Bone marrow (tissue), 2 donors: ENCODE measurements at places on chromosomes 7 and 10.
A peak's percentile ranks its signal among the peaks of the same experiment; 100 is the strongest.

DNA sequence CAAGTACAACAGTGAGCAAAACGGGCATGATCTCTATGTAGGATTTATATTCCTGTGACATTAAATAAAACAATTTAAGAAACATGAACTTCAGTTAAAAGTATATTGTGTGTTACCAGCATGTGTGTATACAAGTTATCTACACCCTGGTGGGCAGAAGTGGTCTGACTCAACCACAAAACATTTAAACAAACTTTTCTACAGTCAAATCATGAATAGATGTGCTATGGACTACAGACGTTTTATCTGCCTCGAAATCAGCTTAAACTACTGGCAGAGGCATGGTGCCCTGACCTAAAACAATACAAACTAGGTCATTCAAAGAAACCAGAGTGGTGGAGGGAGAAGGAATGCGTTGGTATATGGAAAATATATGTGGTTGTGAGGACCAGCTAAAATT, 3.6 kb downstream of the ARL3 start:
- no peak for DNase-seq

GRCh38 chr7:44740055-44740454, 8.6 kb upstream of the ZMIZ2 start:
- no peak for DNase-seq

DNA sequence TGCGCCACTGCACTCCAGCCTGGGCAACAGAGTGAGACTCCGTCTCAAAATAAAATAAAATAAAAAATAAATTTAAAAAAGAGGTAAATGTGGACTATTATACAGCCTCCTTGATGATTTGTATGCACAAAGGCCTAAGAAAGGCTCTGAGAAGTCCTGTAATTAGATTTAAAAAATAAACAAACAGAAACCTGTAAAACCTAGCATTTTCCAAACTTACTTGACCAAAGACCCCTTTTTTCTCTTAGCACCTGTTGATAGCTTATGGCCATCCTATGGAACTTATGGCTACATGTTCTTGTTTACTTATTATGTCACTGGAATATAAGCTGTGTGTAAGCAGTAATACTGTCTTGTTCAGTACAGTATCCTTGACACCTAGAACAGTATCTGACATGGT, 5.7 kb downstream of the DNAJC2 start:
- no peak for DNase-seq

DNA sequence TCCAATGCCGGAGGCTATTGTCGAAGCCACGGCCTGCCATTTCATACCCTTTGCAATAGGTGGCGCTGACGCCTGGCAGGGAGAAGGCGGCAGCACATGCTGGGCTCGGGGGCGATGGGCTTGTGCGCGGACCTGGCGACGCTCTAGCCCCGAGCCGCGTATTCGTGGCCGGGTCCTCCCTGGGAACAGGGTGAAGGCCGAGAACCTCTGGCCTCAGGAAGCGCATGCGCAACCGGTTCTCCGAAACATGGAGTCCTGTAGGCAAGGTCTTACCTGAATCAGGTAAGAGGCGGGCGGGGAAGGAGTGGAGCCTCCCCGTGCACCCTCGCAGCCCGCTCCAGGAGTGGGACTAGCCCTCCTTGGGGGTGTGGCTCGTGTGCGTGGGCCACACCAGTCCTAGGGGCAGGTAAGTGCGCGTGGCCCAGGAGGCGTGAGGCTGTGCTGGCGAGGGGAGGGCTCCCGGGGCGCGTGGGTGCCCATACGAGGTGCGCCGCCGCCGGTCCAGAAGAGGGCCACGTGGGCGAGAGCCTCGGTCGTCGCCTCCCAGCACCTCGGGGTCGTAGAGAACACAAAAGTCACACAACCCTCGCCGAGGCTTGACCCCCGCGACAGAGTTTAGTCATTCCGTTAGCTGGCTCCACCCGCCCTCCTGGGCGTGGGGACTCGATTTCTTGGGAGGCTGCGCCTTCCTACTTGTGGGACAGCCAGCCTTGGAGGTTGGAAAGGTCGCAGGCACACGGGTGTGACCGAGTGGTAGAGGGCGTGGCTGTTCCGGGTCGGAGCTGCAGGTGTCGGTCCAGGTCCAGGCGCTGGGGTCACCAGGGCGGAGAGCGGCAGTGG, 5.6 kb upstream of the MEST start:
- DNase-seq = peak; percentile 34

DNA sequence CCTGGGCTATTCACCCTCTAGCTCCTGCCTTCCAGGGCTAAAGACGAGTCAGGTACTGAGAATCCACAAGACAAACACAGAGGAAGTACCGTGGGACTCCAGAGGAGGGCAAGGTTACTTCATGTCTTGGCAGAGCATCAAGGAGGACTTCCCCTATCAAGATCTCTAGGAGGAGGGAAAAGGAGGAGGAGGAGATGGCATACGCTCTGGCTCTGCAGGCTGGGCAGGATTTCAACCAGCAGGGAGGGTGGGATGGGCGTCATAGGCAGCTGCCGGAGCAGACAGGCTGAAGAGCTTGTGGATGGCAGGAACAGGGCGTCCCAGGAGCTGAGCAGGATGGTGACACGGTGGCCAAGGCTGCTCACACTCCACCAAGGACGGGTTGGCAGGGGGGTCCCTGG, 21.3 kb downstream of the MDH2 start:
- DNase-seq = no peak

DNA sequence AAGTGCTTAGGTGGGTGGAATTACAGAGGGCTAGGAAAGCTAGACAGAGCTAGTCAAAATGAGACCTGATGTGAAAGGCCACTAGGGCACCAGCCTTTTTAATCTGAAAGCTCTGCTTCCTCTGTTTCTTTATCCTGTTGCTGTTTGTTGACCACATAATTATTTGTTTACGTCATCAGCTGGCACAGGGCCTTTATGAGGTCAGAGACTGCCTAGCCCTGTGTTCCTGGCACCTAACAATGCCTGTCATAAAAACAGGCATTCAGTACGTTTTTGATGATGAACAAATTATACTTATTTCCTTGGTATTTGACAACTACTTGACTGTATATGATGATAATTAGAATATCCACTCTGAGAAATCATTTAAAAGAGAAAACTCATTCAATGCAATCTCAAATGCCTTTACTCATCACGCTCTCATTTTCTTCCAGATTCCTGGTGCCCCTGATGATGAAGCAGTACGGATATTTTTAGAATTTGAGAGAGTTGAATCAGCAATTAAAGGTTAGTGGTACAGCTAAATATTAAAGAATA, 26.0 kb downstream of the RBM17 start:
- no peak for DNase-seq

GRCh38 chr7:714251-714671, 12.2 kb upstream of the DNAAF5 start:
- no peak for DNase-seq

- DNase-seq = no peak
Measured at GRCh38 chr10:24951201-24952142, 934 bp downstream of the PRTFDC1 start.

DNA sequence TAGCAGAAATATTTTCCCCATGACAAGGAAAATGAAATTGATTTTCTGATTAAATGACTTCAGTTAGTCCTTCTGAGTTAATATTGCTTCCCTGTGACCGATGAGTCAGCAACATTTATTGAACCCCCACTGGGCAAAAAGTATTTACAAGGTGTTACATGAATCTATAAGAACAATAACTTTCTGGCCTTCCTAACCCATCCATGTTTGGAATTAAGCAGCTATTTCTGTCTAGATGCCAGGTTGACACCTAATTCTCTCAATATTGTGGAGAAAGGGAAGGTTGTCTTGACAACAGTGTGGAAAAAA, 112.9 kb upstream of the JAZF1 start:
- no peak for DNase-seq

- no peak for DNase-seq
Measured at GRCh38 chr7:80440883-80441282, 71.0 kb downstream of the GNAT3 start.

GRCh38 chr7:156752367-156753228, 112.0 kb downstream of the RNF32 start:
- no peak for DNase-seq

GRCh38 chr7:112084520-112084971, 121.7 kb downstream of the DOCK4 start:
- DNase-seq = no peak

GRCh38 chr7:1210979-1211608, 21.6 kb upstream of the UNCX start:
- no peak for DNase-seq

- no peak for DNase-seq
Measured at GRCh38 chr7:88668591-88668990, 90.9 kb upstream of the ZNF804B start.

DNA sequence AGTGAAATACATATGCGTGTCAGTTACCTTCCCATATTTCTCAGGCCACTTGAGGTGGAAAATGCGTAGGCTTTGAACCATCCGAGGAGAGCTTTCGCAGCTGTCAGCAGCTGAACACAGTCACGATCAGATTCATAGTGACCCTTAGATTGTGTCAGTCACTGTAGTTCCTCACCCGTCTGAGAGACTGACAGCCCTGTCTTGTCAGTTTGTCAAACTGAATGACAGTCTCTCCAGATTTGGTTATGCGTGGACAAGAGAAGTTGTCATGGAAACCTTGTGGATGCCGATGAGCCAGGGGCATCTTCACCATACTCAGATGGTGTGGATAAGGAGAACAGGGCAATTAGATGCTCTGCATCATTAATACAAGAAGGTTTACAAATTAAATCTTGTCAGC, 546.3 kb downstream of the TYW1 start:
- DNase-seq = no peak

GRCh38 chr10:35043796-35044344, 46.3 kb downstream of the CUL2 start:
- DNase-seq = no peak

- DNase-seq = no peak
Measured at GRCh38 chr10:32180390-32181280, 124.4 kb upstream of the KIF5B start.
